RWPE1 (cell line): ENCODE measurements at places on chromosomes 12 and 14.

DNA sequence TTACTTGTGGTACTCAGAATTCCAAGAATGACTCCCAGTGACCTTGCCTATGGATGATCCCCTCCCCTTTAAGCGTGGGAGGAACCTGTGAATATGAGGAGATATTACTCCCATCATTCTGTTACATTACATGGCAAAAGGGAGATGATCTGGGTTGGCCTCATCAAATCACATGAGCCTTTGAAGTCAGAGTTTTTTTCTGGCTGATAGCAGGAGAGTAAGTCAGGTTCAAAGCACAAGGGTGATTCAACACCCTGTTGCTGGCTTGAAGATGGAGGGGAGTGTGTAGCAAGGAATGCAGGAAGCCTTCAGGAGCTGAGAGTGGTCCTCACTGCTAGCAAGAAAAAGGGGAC is 9.1 kb upstream of the MDM2 start:
- no peak for DNase-seq

DNA sequence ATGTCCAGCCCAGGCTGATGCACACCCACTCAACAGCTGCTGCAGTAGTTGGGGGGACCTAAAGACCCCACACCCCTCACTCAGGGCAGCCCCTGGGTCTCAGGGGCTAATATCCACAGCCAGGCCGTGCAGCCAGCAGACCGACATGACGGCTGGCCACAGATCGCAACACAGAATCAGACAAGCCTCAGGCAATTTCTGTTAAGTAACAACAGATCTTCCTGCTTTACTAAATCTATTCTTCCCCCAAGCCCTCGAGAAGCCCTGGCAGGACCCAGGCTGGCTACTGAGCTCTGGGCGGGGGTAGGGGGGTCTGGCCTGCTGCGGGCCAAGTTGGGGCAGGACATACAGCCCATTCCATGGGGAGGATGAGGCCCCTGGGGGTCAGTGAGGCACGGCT is 28.0 kb upstream of the NUDT14 start:
- no peak for DNase-seq

- no peak for DNase-seq
Observed at GRCh38 chr14:60735416-60735815, 855 bp downstream of the MNAT1 start.

- peak; percentile 69 for DNase-seq
Observed at GRCh38 chr14:89618811-89619551, 201.9 kb upstream of the FOXN3 start.

- no peak for DNase-seq
Observed at GRCh38 chr12:92550661-92551060, 152.1 kb upstream of the PLEKHG7 start.

DNA sequence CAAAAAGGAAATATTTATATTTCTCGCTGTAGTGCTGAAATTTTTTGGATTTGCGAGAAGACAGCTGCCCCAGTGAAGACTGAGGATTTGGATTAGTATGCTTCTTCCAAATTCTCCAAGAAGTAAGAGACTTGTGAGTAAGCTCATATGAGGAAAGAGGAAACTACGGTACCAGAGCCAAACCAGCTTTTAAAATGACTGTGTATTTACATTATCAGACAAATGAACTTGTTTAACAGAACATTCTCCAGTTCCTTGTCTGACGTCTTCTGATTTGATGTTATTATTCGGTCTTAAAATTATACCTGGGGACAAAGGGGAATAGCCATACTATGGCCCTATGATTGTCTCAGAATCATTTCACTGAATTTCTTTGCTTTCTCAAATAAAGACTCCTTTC is 8.0 kb downstream of the CLEC12B start:
- DNase-seq: no peak

DNA sequence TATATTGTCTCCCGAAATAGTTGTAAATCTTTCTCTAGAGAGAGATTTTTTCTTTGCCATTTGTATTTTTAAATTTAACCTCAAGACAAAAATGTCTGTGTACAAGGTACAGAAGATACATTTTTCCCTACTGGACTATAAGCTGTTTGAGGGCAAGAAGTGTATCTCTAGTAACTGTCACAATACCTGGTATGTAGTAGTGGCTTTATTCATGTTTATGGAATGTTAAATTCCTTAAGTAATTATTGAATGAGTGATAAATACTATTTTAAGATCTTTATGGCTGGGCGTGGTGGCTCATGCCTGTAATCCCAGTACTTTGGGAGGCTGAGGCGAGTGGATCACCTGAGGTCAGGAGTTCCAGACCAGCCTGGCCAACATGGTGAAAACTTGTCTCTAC is 24.4 kb upstream of the CDK17 start:
- no peak for DNase-seq

- DNase-seq: peak; percentile 64
Observed at GRCh38 chr14:65637780-65638179, 225.2 kb downstream of the FUT8 start.

GRCh38 chr14:59633486-59633885 is 56.9 kb upstream of the CCDC175 start:
- no peak for DNase-seq

- DNase-seq: no peak
Observed at GRCh38 chr14:73014105-73014504, 12.8 kb downstream of the ZFYVE1 start.

DNA sequence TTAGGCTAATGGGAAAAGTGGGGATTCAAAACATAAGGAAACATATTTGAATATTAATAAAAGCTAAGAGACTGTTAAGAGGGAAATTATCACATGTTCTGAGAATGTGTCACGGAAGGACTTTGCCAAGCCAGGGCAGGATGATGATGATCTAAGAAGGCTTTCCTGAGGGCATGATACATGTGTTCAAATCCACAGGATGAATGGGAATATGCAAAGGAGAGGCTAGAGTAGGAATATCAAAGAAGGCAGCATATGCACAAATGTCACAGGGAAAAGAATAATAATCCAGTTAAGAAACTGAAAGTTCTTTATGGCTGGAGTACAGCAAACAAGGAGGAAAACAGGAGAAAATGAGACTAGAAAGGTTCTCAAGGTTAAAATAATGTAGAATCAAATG is 107.0 kb downstream of the PTPRO start:
- no peak for DNase-seq

DNA sequence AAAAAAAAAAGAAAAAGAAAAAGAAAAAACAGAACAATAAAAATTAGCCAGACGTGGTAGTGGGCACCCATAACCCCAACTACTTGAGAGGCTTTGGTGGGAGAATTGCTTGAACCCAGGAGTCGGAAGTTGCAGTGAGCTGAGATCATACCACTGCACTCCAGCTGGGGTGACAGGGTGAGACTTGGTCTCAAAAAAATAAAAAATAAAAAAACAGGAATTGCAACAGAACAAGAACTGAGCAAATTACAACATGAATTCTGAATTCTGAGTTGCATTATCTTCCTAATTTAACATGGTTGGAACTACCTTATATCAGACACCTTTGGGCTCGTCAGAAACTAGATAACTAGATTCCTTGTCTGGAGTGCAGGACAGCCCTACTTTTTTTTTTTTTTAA is 53.3 kb upstream of the NR2C1 start:
- DNase-seq: no peak

GRCh38 chr14:99916091-99916383 is 122.8 kb downstream of the EML1 start:
- DNase-seq: no peak

DNA sequence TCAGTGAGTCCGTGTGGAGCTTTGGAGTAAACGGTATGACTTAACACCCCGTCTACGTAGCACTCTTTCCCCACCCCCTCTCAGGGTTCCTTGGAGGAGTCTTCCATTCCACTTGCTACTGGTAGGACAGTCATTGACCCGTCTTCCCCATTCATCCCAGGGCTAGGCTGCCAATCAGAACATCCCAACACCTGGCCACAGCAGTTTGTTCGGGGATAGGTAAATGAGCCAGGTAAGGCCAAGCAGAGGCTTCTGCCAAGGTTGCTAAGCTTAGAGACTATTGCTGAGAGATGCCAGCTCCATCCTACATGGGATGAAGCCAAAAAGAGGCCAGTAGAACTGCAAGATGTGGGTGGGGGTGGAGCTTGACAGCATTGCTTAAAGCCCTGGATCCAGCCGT is 130.8 kb downstream of the BCL11B start:
- no peak for DNase-seq

GRCh38 chr14:95153866-95154265 is 3.5 kb downstream of the DICER1 start:
- no peak for DNase-seq

GRCh38 chr14:24809135-24809534 is 175.1 kb upstream of the GZMB start:
- no peak for DNase-seq

DNA sequence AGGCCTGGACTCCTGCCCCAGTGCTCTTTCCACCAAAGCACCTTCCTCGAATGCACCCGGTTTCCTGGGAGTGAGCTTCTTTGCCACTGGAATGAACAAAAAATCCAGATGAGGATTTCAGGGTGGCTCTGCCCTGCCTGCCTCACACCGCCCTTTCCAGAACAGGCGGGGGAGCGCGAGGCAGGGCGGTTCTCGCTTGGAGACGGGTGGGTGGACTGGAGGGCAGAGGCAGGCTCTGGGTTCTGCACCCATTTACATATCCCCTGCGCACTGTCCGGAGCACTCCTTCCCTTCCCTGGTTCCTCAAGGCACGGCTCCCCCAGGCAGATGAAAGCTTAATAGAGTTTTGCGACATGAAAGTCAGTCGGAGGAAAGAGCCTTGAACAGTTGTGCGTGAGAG is 69.7 kb upstream of the DLK1 start:
- no peak for DNase-seq

DNA sequence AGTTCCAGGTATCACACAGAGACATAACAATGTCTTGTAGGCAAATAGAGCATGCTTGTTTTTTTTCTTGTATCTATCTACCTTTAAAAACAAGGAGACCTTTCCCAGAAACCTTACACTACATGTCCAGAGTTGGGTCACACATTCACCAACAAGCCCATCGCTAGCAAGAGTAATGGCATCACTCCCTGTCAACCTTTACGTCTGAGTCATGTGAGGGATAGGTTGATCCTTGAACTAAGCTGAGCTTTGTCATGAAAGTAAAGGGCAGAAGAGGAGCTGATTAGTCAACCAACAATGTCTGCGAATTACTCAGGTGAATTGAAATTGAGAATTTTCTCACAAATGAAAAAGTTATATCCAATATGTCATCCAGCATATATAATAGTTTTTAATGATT is 219.4 kb downstream of the CNTN1 start:
- peak; percentile 5 for DNase-seq

DNA sequence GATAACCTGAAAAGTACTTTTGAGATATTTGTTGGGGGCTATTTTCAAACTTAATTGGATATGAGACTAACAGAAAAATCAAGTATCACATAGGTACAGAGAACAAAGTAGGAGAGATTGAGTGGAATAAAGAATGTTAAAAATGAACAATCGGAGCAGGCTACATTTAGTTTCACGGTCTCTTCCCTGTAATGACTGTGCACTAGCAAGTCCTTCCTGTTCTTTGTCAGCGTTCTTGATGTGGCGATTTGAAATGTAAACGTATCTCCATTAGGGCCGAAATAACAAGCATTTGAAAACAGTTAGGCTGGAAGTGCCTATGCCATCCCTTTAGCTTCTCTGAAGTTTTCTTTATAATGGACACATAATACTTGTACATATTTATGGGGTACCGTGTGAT is 31.0 kb downstream of the SLC25A29 start:
- no peak for DNase-seq

GRCh38 chr14:40599725-40600124 is 1007.0 kb upstream of the LRFN5 start:
- DNase-seq: peak; percentile 23

- no peak for DNase-seq
Observed at GRCh38 chr12:131098178-131098981, 144.7 kb downstream of the ADGRD1 start.

DNA sequence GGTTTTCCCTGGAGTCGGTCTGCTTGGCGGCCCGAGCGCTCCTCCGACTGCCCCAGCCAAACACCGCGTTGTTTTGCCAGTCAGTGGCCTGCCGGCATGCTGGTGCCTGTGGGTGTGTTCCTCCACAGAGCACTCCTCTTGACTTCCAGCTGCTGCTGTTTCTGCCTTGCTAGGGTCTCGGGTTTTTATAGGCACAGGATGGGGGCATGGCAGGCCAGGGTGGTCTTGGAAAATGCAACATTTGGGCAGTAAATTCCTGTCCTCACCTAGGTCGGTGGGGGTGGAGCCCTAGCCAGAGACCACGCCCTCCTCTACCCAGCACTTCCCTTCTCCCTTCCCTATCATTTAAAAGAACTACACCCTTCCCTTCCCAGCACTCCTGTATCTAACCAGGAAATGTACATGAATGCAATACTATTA is 34.7 kb upstream of the VASH1 start:
- no peak for DNase-seq

DNA sequence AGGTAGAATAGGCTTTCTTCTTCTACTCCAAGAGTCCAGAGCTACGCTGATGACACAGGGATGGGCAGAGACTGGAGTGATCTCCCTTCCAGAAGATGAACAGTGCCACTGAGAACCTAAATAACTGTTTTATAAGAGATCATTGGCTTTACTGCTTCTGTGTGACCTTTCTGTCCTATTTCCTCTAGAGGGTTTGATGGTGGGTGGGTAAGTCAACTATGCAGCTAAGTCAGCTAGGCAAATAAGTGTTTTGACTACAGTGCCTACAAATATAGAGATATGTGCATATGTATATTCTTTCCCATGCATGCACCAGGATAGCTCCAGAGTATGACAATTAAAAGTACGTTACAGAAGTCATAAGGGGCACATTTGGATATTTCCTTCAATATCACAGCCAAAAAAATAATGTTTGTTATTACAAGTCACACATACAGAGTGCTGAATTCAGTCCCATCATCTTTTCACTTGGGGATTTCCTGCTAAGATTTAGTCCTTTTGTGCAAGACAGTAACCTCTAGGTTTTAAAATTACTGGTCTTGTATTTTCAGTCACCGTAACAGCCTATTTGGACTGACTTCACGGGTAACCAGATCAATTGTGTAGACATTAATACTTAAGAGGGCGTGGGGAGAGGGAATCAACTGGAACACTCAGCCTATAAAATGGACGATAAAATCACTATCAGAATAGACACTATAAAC is 412.6 kb upstream of the SOX5 start:
- DNase-seq: no peak

DNA sequence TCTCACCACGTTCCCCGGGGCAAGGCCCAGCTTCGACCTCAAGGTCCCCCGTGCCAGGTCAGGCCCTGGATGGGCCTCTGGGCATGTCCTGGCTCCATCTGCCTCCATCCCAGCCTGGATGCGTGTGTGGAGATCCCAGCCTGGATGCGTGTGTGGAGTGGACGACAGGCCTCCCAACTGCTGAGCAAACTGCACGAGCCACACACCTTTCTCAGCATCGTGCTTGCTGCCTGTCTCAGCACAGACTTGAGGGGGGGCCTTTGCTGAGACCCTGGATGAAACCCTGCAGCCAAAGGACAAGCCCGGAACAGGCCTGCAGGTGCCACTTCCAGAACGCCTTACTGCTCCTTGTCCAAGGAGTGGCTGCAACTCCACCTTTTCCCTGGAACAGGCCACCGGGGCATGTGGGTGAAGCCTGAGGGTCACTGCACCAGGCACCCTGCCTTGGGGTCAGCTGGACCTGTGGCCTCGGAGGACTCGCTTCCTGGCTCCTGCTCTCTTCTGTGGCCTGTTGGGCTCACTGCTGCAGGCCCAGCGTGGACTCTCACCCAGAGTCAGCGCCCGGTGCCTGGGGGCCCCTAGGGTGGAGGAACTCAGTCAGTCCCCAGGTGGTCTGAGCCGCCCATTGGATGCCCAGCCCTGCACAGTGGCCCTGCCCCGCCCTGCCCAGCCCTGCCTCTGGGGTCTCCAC is 176.0 kb downstream of the KIF26A start:
- DNase-seq: no peak
